ENCODE measurements at places on chromosomes 11 and 22.

DNA sequence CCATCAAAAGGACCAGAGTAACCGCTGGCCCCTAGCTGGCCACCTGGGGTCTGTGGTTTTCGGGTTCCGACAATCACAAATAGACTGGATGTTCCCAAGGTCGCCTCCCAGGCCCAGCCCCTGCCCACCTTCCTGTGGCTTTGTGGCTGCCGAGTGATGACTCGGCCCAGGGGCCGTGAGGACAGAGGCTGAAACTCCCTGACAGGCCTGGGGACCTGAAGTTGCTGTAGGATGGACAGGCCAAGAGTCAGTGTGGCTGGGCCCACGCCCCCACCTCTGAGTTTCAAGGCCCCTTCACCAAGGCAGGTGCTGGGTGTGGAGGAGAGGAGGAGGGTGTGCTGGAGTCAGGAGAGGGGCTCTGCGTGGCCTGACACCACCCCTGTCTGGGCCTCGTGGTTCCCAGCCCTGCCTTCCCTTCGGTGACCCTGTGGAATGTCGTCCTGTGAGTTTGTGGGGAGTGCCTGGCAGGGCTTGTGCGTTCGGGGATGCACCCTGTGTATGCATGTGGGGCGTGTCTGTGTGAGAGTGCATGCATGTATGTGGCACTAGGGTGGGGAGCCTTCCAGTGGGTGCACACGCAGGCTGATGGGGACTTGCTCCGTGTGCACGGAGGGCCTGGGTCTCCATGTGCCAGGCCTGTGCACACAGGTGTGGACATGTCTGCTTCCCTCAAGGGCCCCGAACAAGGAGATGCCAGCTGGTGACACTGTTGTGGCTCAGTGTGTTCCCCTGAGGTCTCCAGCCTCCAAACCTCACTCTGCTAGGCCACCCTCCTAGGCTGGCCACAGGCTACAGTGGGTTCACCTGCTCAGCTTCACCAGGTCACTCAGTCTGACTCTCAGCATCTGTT, 8.4 kb upstream of the MGAT3 start:
- no peak for DNase-seq

DNA sequence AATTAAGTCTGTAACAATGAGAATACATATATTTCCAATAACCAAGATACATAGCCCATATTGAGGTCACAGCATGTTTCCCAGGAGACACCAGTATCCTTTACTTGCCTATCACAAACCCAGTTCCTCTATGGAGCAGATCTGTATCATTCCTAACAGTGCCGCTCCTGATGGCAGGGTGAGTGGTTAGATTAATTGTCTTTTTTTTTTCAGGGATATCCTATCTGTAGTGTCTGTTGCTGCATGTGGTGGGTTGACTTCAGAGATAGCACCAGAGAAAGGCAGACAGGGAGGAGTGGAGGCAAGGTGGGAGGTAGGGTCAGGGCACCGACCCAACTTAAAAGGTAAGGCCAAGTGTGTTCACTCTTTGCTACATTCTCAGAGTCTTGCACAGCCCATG, 2.8 kb downstream of the MTNR1B start:
- no peak for DNase-seq

DNA sequence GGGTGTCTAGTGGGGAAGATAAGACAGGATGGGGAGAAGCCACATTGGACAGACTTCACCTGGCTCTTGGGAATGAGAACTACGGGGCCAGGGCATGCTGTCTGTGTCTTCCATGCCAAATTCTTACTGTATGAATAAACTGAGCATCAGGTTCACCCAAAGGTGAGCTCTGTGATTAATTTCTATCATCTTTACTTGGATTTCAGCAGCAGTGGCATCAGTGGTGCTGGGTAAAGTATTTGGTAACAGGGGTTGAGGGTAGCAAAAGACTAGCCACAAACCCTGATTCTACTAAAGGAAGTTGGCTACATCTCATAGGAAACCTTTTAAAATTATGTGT, 38.8 kb downstream of the IRAG1 start:
- DNase-seq: no peak

GRCh38 chr22:18966748-18967147, 30.7 kb upstream of the PRODH start:
- peak; percentile 51 for DNase-seq

- DNase-seq: peak; percentile 66
Observed at GRCh38 chr22:19986410-19987341, 29.9 kb downstream of the ARVCF start.

GRCh38 chr11:31340903-31341572, 28.5 kb downstream of the DCDC1 start:
- DNase-seq: peak; percentile 10

DNA sequence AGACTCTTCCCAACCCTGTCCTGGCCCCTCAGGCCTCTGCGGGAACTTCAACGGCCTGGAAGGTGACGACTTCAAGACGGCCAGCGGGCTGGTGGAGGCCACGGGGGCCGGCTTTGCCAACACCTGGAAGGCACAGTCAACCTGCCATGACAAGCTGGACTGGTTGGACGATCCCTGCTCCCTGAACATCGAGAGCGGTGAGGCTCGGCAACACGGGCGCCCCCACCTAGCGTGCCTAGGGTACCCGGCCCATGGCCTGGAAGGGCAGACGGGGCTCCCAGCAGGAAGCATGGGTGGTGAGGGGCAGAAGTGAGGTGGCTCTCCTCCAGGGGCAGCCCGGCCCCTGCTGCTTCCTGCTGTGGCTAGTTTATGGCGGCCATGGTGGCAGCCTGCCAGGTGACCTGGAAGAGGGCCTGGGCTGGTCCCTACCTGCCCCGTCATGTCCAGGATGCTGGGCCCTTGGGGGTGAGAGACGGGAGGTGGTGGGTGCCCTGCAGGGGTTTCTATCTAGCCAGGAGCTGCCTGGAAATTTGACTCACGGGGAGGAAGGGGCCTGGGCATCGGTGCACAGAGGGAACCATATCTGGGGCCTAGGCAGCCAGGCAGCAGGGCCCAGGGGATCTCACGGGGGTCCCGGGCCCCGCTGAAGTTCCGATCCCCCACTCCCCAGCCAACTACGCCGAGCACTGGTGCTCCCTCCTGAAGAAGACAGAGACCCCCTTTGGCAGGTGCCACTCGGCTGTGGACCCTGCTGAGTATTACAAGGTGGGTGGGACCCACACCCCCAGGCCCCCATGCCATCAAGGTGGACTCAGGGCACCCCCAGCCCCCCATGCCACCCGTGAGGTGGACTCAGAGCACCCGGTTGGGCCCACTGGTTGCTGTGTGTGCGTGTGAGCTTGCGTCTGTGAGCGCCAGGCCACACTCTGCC, 9.2 kb downstream of the MUC2 start:
- no peak for DNase-seq

- DNase-seq: no peak
Observed at GRCh38 chr11:34977089-34977912, 60.9 kb downstream of the PDHX start.

DNA sequence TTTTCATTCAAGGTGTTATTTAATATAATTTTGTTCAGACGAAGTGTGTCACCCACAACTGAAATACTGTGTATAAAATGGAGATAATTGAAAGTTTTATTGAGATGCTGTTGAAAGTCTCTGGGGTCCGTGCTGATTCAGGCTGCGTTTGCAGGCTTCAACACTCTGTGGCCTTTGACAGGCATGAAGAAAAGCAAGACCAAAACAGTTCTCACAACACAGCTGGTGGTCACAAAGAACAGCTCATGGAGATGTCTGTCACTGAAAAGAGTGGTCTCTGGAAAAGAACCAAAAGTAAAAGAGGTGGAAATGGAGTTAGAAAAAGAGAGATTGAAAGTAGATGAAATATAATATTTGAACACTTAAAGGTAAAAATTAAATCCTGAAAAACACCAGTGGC, 9.8 kb upstream of the MPPED2 start:
- no peak for DNase-seq

DNA sequence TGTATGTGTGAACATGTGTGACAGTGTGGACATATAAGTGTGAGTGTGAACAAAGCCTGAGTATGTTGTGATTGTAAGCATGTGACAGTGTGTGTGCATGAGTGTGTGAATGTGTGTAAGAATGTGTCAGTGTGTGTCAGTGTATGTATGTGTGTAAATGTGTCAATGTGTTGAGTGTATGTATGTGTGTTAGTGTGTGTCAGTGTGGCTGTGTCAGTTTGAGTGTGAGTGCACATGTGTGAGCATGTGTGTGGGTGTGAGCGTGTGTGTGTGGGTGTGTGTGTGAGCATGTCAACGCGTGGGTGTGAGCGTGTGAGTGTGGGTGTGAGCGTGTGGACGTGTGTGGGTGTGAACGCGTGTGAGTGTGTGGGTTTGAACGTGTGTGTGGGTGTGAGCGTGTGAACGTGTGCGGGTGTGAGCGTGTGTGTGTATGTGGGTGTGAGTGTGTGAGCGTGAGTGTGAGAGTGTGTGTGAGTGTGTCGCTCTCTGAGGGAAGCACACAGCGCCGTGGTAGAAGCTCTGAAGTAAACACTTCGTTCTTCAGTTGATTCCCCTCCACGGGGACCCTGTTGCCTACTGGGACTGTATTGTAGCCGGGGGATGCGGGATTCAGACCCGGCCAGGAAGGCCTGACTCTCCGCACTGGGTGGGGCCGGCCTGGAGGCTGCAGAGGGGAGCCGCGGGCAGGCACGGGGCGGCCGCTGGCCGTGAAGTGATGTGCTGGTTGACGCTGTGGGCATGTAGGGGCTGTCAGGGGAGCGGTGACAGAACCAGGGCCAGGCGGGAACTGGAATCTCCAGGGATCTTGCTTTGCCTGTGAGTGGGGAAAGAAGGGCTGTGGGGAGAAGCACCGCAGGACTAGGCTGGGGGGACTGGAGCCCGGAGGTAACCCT, 21.1 kb downstream of the RPS6KA4 start:
- no peak for DNase-seq

- DNase-seq: no peak
Observed at GRCh38 chr11:60818057-60818456, 23.9 kb upstream of the CCDC86 start.

- DNase-seq: no peak
Observed at GRCh38 chr11:57653163-57653562, 3.5 kb upstream of the YPEL4 start.

GRCh38 chr11:64403106-64403505, 44.1 kb downstream of the RPS6KA4 start:
- DNase-seq: no peak

DNA sequence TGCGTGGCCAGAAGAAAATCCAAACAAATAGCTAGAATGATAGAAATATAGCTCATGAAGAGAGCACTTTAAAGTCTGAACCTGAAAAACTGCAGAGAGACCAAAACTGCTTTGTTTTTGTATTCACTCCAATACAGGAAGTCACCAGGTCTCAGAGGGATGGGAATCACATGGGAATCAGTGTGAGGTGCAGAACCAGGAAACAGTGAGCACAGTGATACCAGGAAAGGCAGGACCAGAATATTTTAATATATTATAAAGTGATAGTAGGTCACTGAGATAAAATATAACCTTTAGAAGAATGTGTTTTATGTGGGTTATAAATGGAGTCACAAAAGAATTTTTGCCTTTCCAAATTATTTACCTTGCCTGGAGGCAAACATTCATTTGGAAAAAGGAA, 277.3 kb downstream of the CASP12 start:
- DNase-seq: no peak

DNA sequence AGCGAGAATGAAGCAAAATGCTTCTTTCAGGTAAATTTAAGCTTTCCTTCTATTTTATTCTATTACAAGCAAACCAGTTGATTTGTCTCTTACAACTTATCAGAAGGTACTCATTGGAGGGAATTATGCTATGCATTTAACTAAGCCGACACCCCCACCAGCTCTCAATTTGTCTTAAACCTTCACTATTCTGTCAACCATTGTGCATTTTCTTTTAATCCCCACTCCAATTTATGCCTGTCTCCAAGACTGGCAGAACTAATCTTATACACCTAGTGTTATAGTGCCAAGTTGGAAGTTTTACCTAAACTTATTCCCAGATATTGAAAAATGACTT, 12.5 kb downstream of the TAF1D start:
- DNase-seq: no peak

- DNase-seq: peak; percentile 11
Observed at GRCh38 chr11:1564535-1565172, 7.4 kb downstream of the DUSP8 start.

DNA sequence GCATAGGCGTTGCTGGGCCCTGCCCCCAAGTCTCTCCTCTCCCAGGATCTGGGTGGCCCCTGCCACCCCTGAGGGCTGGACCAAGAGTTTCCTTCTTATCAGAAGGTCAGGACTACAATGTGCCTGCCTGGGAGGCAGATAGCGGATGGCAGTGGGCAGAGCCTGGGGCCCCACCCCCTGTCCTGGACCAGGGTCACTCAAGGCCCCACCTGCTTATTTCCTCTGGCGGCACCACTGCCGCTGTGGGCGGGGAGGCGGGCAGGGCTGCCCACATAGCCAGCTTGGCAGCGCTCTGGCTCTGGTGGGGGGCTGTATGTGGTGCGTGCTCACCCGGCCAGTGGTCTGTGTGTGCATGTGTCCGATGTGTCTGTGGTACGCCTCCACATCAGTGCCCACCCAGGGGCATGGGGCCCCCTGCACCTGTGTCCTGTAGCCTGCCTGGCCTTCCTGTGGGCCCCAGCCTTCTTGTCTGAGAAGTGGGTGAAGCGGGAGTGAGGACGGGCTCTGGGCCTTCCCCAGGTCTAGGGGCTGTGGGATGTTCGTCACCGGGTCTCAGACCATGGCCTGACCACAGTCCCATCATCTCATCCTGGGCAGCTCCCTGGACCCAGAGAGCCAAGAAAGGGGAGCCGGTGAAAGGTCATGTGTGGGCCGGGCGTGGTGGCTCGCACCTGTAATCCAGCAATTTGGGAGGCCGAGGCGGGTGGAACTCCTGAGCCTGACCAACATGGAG, 3.0 kb downstream of the GAS2L1 start:
- DNase-seq: peak; percentile 24

DNA sequence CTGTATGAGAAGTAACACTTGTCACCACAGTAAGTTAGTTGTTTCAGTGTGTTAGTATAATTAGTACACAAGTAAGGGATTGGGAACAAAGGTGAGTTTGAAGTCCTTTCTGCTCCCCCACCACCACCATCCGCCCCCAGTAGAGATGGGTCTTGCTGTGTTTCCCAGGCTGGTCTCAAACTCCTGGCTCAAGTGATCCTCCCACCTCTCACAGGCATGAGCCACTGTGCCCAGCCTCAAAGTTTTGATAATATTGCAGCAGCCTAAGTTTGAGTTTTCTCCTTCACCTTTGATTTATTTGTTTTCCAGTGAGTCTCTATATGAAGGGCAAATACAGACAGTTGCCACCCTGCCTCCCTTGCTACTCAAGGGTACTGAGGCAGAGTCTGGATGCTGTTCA, 23.7 kb upstream of the GRK2 start:
- no peak for DNase-seq

- DNase-seq: no peak
Observed at GRCh38 chr11:84930863-84931262, 696.3 kb downstream of the DLG2 start.

DNA sequence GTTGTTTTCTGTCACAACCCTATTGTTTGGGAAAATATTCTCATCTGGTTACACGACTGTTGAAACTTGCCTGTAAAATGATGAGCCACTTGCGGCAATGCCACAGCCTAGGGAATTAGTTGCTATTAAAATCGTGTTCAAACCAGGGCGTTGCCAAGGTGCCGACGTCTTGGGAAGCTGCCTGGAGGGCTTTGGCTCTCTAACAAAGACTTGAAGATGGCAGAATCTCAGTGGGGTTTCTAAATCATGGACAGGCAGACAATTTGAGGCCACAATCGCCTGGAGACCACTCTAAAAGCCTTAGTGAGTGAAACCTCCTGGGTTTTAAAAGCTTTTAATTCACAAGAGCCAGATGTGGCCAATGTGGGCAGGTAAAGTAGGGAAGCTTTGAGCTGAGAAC, 117.2 kb upstream of the BMAL1 start:
- no peak for DNase-seq

All from inflammatory macrophage (primary cell).